Esophagus squamous epithelium (tissue), 5 donors: ENCODE measurements at places on chromosomes 4 and X. TPM values are rescaled to one million over a fixed set of nuclear protein-coding genes. Genes with fewer than 3 reads are reported as not detected.

SASH3 gene
- total RNA-seq, result 3.9 TPM

DNA sequence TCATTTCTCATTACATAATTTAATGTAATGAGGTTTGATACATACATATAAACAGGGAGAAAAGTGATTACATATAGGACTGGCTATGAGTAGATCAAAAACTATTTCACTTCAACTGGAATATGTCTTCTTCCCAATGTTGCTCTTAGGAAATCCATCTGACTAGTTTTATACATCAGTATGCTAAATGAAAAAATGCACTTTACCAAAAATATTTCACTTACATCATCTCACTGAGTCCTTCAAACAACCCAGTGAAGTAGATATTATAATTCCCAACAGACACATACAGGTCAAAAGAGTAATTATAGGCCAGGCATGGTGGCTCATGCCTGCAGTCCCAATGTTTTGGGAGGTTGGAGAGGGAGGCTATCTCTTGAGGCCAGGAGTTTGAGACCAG, 215.9 kb downstream of the MID1 start:
- DNase-seq, result no peak
- no peak overlapping the region for H3K4me3 ChIP-seq
- H3K27ac ChIP-seq, result no peak overlapping the region

- no peak overlapping the region for H3K4me3 ChIP-seq
- H3K27ac ChIP-seq, result no peak overlapping the region
Observed at GRCh38 chr4:56803471-56803870, 18.0 kb downstream of the SPINK2 start.

DNA sequence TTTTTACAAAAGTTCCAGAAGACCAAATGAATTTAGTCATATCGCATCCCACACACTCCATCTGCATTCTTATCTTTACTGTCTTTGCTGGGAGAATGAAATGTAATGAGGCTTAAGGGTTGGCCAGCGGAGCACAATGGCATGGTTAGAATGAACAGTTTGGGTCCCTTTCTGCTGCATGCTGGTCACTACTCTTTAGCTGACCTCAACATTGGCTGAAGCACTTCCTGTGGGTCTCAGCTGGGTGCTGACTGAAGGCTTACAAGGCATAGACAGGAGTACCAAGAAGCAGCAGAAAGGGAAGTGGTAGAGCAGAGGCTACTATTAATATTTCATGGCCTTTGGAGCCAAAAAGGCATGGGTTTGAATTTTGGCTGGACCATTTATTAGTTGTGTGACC, 159.4 kb upstream of the GPC4 start:
- no peaks in the 10 kb centered on the region for H3K4me1 ChIP-seq
- no peak overlapping the region for H3K4me3 ChIP-seq
- no peak overlapping the region for H3K27ac ChIP-seq

DNA sequence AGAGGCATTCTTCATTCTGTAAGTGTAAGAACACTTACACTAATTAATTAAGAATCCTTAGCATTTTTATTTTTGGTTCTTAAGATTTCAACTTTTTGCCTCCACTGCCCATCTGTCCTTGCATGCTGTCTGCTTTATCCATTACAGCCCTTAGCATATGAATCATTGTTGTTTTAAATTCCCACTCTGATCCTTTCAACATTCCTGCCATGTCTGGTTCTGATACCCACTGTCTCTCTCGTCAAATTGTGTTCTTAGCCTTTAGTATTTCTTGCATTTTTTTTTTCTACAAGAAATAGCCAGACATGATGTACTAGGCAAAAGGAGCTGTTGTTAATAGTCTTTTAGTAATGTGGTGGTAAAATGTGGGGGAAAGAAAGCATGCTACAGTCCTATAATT, 1360.0 kb downstream of the TECRL start:
- no peak for DNase-seq
- H3K27ac ChIP-seq, result no peak overlapping the region
- H3K4me3 ChIP-seq, result no peak overlapping the region
- H3K4me1 ChIP-seq, result no peaks in the 10 kb centered on the region
- H3K27me3 ChIP-seq, result no peaks in the 10 kb centered on the region

GRCh38 chr4:73520821-73521220, 39.3 kb downstream of the AFM start:
- H3K27ac ChIP-seq, result no peak overlapping the region
- no peaks in the 10 kb centered on the region for H3K36me3 ChIP-seq
- H3K27me3 ChIP-seq, result no peaks in the 10 kb centered on the region

COMMD8 gene
- 13.3 TPM for total RNA-seq

FGFBP1 gene
- total RNA-seq, result 626 TPM

FUNDC2 gene
- total RNA-seq, result 34.0 TPM

- H3K36me3 ChIP-seq, result no peaks in the 10 kb centered on the region
- no peak for DNase-seq
- peaks cover 9% of the 10 kb centered on the region for H3K4me1 ChIP-seq
- no peak overlapping the region for H3K4me3 ChIP-seq
Observed at GRCh38 chr4:7902101-7902553, 37.5 kb downstream of the AFAP1 start.

DNA sequence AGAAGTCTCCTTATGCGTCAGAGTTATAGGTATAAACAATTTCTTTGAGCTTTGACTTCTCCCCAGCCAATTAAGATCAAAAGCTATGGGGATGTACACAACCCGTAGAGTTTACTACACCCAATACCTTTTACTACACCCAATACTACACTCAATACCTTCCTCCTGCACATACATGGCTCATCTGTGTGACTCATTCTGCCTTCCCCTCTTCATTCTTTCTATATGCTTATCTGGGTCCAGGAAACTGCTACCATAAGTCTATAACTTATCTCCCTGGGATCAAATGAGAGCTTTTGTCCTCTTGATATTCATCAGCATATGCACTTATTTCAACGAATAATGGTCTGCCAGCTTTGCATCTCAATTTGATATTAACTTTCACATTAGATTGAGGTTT, 28.2 kb downstream of the ANKRD50 start:
- no peaks in the 10 kb centered on the region for H3K27me3 ChIP-seq
- no peak overlapping the region for H3K4me3 ChIP-seq

GRCh38 chr4:41132055-41132683, 82.2 kb downstream of the APBB2 start:
- DNase-seq, result no peak
- no peak overlapping the region for H3K27ac ChIP-seq
- H3K4me1 ChIP-seq, result peaks cover 4% of the 10 kb centered on the region
- H3K4me3 ChIP-seq, result no peak overlapping the region

DNA sequence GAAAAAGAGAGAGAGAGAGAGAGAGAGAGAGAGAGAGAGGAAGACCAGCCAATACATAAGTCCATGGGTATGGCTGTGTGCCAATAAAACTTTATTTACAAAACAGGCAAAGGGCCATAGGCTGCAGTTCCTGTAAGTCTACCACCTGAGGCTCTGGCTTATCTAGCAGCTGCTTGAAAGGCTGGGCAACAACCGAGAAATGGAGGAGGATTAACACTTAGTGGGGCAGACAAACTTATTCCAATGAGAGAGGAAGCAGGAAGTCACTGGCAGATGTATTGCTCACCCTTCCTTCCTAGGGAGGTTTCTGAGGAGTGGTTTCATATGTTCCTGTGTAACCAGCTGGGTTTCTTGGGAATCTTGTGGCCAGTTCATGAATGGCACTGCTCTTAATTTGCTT, 4.7 kb upstream of the GPR143 start:
- peaks cover 5% of the 10 kb centered on the region for H3K27me3 ChIP-seq
- no peaks in the 10 kb centered on the region for H3K36me3 ChIP-seq
- H3K4me1 ChIP-seq, result no peaks in the 10 kb centered on the region
- H3K4me3 ChIP-seq, result no peak overlapping the region
- no peak for DNase-seq

GRCh38 chrX:317424-318067, 1.1 kb downstream of the GTPBP6 start:
- peaks cover 14% of the 10 kb centered on the region for H3K4me1 ChIP-seq
- peak overlapping the region; percentile 96 for H3K27ac ChIP-seq
- H3K36me3 ChIP-seq, result peaks cover 41% of the 10 kb centered on the region
- no peaks in the 10 kb centered on the region for H3K27me3 ChIP-seq

DNA sequence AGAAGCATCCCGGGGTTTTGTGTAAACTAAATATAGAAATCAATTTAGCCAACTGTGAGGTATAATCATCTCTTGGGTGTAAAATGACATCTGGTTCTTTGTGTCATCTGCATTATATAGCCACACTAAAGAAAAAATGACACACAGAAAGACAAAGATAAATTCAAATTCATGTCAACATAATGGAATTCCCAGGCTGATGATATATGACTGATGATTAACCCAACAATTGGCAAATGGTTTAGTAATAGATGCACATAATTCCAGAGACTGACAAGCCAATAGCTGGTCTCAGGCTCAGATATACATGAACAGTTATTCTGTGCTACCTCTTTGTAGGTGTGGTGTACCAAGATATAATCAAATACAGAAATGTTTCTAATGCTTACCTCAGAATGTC, 375.4 kb upstream of the PITX2 start:
- H3K27ac ChIP-seq, result no peak overlapping the region
- no peaks in the 10 kb centered on the region for H3K4me1 ChIP-seq
- no peak overlapping the region for H3K4me3 ChIP-seq
- no peaks in the 10 kb centered on the region for H3K36me3 ChIP-seq
- no peaks in the 10 kb centered on the region for H3K27me3 ChIP-seq
- no peak for DNase-seq

CFAP299 gene
- total RNA-seq, result not detected

DNA sequence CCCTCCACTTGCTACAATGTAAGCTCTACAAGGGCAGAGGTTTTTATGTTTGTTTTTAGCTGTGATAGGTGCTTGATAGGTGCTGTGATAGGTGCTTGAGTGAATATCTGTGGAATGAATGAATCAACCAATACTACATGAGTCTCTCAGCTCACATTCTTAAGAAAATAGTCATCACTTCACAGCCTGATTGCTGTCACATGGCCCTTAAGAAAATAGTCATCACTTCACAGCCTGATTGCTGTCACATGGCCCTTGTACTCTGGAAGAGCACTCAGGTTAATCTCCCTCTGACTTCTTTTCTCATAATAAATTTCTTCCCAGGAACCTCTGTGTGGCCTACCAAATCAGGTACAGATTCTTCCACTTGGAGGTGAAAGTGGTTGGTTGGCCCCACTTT, 335.2 kb downstream of the TENM3 start:
- H3K4me3 ChIP-seq, result no peak overlapping the region
- no peaks in the 10 kb centered on the region for H3K36me3 ChIP-seq
- peaks cover 14% of the 10 kb centered on the region for H3K4me1 ChIP-seq
- no peak overlapping the region for H3K27ac ChIP-seq

- no peaks in the 10 kb centered on the region for H3K4me1 ChIP-seq
- H3K36me3 ChIP-seq, result peaks cover 28% of the 10 kb centered on the region
- no peak overlapping the region for H3K27ac ChIP-seq
- no peaks in the 10 kb centered on the region for H3K27me3 ChIP-seq
- no peak for DNase-seq
Observed at GRCh38 chrX:64330284-64330683, 65.0 kb downstream of the MTMR8 start.
